ENCODE measurements at places on chromosomes 11 and 22. TPM values are rescaled to one million over a fixed set of nuclear protein-coding genes. Genes with fewer than 3 reads are reported as not detected.

The OR5W2 gene
- not detected for total RNA-seq

The TMPRSS4 gene
- not detected for total RNA-seq

The TYMP gene
- 42.4 TPM for total RNA-seq

The MMP13 gene
- not detected for total RNA-seq

The ELF5 gene
- not detected for total RNA-seq

The ABCC8 gene
- not detected for total RNA-seq

The UBQLNL gene
- total RNA-seq: 0.32 TPM

The SYNGR1 gene
- total RNA-seq: 6.1 TPM

The GGT5 gene
- 0.38 TPM for total RNA-seq

GRCh38 chr11:96207459-96208449 is 135.2 kb downstream of the MAML2 start:
- no peaks in the 10 kb centered on the region for H3K36me3 ChIP-seq
- no peak overlapping the region for H3K4me3 ChIP-seq
- H3K27ac ChIP-seq: no peak overlapping the region
- H3K4me1 ChIP-seq: peaks cover 45% of the 10 kb centered on the region

DNA sequence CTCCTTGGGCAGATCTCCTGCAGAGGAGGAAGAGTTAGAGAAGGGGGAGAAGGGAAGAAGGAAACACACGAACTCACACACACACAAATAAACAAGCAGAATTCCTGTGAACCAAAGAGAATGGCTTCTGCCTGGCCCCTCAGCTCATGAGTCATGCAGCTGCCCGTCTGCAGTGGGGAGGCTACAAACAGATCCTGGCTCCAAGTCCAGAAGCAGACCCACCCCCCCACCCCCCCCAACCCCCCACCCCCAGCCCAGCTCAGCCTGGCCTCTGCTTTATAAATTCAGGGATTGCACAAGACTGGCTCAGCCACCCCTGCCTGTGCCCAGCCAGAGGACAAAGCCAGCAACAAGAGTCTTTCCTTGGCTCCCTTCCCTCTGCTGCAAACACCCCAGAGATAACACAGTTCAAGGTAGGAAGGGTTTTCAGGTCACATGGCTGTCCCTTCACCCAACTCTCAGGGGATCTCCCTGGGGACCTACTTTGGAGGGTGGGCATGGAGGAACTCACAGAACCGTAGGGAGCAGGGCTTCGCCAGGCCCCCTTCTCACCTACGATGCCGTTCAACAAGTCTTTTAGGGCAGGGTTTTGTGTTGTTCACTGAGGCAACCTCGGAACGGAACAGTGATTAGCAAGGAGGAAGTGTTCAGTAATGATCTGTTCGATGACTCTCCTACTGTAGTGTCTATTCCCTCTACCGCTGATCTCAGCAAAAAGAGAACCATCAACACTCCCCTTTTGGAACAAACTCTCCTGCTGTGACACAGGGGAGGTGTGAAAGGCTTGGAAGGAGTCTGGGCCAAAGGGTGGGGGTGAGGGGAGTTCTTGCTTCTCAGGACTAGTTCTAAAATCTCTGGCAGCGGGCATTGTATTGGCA is 35.5 kb downstream of the RPL27A start:
- DNase-seq: peak; percentile 83
- no peaks in the 10 kb centered on the region for H3K27me3 ChIP-seq
- H3K4me3 ChIP-seq: peak overlapping the region; percentile 61
- H3K4me1 ChIP-seq: peaks cover 52% of the 10 kb centered on the region
- peak overlapping the region; percentile 97 for H3K27ac ChIP-seq
- H3K36me3 ChIP-seq: no peaks in the 10 kb centered on the region

DNA sequence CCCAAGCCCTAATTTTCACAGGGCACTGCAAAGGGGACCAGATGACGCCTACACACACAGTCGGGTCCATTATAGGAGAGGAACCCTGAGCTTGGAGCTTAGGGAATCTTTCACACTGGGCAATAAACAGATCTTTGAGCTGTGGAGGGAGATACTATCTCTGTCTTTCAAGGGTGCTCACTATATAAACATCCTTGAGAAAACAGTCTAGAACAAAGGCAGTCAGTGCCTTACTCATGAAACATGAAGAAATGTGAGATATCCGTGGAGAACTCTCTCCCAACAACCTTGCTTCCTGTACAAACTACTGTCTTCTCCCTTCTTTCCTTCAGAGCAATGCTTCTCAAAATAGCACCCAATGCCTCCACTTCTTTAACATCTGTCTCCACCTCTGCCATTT is 109.0 kb upstream of the APOA1 start:
- no peaks in the 10 kb centered on the region for H3K27me3 ChIP-seq
- no peaks in the 10 kb centered on the region for H3K4me1 ChIP-seq
- no peak overlapping the region for H3K4me3 ChIP-seq
- DNase-seq: no peak
- H3K27ac ChIP-seq: no peak overlapping the region
- H3K36me3 ChIP-seq: peaks cover 13% of the 10 kb centered on the region

DNA sequence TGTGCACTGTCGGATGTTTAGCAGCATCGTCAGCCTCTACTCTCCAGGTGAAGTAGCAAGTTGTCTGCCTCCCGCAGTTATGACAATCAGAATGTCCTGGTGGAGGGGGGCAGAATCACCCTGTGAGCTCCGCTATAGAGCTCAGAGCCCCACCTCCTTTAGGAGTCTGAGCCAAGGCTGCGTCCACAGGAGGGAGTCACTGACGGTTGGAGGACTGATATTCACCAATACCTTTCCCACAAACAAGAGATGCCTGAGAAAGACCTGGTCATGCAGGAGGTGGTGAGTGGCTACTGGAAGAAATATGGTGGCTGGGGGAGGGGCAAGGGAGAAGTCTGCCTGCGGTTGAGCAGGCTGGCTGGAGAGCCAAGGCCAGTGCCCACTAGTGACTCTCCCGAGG is 41.7 kb upstream of the ADA2 start:
- no peaks in the 10 kb centered on the region for H3K4me1 ChIP-seq
- no peak overlapping the region for H3K27ac ChIP-seq
- DNase-seq: no peak
- no peak overlapping the region for H3K4me3 ChIP-seq
- H3K27me3 ChIP-seq: no peaks in the 10 kb centered on the region
- H3K36me3 ChIP-seq: no peaks in the 10 kb centered on the region

GRCh38 chr11:9210224-9210921 is 54.8 kb downstream of the DENND5A start:
- no peak overlapping the region for H3K4me3 ChIP-seq
- no peaks in the 10 kb centered on the region for H3K27me3 ChIP-seq
- peaks cover 63% of the 10 kb centered on the region for H3K4me1 ChIP-seq
- H3K36me3 ChIP-seq: 0 out of 2 replicates have a peak, but pooled peaks cover under 1% of the 10 kb centered on the region
- DNase-seq: peak; percentile 28

GRCh38 chr22:27825174-27825573 is 23.6 kb upstream of the MN1 start:
- no peaks in the 10 kb centered on the region for H3K27me3 ChIP-seq
- DNase-seq: no peak
- no peak overlapping the region for H3K4me3 ChIP-seq
- H3K27ac ChIP-seq: no peak overlapping the region
- no peaks in the 10 kb centered on the region for H3K4me1 ChIP-seq
- H3K36me3 ChIP-seq: no peaks in the 10 kb centered on the region

DNA sequence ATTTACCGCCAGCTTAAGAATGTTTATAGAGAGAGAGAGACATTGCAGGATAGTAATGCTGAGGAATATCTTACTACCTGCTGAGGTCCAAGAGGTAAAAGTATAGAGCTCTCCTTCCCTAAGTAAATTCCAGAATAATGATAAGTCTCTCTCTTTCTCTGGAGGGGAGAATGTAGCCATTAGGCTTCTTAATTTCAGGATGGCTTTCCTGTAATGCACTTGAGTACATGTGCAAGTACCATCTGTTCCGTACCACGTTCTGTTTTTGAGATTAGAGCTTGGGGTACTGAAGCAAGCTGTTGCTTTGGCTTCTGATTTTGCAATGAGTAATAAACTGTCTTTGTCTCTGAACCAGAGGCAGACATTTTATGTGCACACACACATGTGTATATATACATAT is 1314.0 kb downstream of the JRKL start:
- H3K27ac ChIP-seq: no peak overlapping the region
- H3K27me3 ChIP-seq: no peaks in the 10 kb centered on the region
- H3K4me1 ChIP-seq: no peaks in the 10 kb centered on the region
